ENCODE measurements at places on chromosomes 2 and 18.
A peak's percentile ranks its signal among the peaks of the same experiment; 100 is the strongest.

- DNase-seq, result no peak
Measured at GRCh38 chr2:219291910-219292490, 12.8 kb downstream of the DNAJB2 start.

DNA sequence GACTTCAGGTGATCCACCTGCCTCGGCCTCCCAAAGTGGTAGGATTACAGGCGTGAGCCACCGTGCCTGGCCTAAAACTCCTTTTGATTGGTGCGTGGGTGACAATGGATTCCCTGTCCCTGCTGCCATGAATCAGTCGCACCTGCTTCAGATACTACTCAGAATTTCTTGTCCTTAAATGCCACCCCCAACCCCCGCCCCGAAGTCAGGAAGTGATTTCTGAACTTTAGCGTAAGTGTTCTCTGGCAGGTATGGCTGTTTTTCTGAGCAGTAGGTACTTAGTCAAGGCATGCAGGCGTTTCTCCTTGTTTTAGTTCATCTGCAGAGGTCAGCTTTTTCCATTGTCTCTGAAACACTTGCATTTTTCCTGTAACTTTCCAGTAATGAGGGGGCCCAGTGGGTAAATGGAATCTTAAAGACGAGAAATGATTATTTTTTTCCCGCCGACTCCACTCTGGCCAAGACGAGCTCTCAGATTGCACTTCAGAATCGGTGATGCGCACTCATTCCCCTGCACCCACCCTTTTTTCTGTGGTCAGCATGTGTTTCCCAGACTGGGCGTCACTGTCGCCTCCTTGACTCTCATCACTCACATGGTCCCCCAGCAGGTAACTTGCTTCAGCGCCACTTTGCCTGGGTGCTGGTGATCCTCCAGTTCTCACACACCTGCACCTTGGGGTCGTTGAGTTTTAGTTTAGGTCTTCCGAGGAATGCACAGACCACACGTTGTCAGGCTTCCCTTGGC, 179.7 kb downstream of the GBX2 start:
- DNase-seq, result no peak

GRCh38 chr2:48569433-48569832, 39.5 kb downstream of the STON1 start:
- DNase-seq, result peak; percentile 64

- DNase-seq, result no peak
Measured at GRCh38 chr2:101682311-101682710, 15.2 kb upstream of the MAP4K4 start.

GRCh38 chr2:226098861-226099745, 699.6 kb downstream of the NYAP2 start:
- no peak for DNase-seq

GRCh38 chr2:109218087-109218791, 89.2 kb downstream of the SH3RF3 start:
- DNase-seq, result no peak

DNA sequence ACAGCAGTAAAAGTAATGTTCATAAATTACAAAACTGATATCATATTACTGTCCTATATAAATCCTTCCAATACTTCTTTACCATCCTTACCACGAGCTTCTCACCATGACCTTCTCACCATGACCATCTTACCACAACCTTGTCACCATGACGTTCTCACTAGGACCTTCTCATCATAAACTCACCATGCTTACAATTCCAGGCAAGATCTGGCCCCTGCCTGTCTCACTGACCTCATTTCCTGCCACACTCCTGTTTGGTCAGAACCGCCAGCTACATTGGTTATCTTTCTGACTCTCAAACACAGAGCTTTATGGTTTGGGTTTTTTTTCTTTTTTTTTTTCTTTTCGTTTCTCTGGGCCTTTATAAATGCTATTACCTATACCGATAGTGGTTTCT, 827.6 kb downstream of the RNF144A start:
- DNase-seq, result no peak

DNA sequence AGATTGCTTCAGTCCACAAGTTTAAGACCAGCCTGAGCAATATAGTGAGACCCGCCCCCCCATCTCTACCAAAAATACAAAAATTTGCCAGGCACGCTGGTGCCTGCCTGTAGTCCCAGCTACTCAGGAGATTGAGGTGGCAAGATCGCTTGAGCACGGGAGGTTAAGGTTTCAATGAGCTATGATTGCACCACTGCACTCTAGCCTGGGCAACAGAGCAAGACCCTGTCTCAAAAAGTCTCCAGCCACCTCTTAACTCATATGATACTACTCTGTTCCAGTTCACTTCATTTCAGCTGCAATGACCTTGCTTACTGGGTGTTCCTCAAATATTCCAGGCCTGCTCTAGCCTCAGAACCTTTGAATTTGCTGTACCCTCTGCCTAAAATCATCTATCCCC, 11.4 kb downstream of the MEMO1 start:
- no peak for DNase-seq

- DNase-seq, result no peak
Measured at GRCh38 chr2:96109931-96110511, 6.3 kb downstream of the ADRA2B start.

DNA sequence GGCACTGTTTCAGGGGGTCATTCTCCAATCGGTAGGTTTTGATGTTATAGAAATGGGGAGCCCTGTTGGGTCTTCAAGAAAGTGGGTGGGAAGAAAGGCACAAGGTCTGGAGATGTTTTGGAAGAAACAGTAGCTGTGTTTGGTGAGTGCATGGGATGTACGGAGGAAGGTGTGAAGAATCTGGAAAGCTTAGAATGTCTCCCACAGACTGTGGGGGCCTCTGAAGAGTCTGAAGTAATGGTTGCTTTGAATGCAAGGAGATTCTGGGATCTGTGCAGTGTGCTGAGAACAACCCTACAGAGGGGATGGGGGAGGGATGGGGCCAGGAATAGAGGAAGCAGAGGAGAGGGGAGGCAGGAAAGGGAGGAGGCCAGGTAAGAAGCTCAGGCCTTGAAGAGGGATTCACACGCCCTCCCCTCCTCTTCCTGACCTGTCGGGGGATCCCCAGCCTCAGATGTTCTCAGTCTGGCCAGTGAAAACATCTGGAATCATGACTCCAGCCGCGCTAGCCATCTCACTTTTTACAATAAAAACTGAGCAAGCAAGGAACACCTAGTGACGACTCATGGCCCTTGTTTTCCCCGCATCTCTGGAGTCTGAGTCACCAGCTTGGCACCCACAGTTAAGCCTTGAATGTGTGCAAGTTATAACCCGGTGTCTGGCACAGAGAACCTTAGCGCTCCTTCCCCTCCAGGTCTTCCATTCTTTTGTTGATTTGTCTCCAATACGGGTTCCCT, 74.2 kb downstream of the SH3BP4 start:
- DNase-seq, result peak; percentile 79

- DNase-seq, result no peak
Measured at GRCh38 chr18:63784787-63785452, 9.7 kb downstream of the SERPINB7 start.

DNA sequence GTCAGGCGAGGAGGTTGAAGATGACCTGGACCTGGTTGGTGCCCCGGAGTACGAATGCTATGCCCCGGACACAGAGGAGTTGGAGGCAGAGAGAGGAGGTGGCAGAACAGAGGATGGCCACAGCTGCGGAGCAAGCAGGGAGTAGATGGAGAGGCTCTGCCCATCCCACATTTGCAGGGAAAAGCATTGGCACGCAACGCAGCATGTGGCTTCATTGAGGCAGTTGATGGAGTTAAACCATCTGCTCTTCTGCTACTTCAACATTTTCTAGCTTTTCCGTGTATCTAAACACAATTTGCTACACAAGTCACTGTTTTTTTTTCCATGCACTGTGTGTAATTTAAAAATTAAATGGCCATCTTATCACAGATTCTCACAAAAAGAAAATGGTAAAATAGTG, 11.8 kb downstream of the RBFA start:
- no peak for DNase-seq

GRCh38 chr2:60316381-60317033, 236.9 kb downstream of the BCL11A start:
- DNase-seq, result no peak

GRCh38 chr2:232018181-232018580, 56.7 kb downstream of the DIS3L2 start:
- no peak for DNase-seq

- DNase-seq, result peak; percentile 67
Measured at GRCh38 chr2:42569116-42569711, 782 bp downstream of the MTA3 start.

DNA sequence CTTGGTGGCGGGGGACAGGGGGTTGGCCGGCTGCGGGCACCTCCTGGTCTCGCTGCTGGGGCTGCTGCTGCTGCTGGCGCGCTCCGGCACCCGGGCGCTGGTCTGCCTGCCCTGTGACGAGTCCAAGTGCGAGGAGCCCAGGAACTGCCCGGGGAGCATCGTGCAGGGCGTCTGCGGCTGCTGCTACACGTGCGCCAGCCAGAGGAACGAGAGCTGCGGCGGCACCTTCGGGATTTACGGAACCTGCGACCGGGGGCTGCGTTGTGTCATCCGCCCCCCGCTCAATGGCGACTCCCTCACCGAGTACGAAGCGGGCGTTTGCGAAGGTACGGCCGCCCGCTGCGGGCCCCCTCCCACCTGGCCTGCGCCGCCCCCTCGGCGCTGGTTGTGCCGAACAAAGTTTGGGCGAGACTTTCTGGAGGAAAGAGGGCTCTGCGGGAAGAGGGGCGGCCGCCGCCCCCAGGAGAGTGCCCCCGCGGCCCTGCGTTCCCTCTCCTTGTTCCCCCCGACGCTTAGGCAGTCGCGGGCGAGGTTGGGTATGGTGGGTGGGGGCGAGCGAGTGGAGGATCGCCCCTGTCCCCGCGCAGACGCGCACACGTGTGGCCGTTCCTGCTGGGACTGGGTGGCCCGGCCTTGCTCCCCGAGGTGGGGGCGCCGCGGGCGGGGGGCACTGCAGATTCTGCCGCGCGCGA, 866 bp downstream of the CRIM1 start:
- DNase-seq, result no peak

DNA sequence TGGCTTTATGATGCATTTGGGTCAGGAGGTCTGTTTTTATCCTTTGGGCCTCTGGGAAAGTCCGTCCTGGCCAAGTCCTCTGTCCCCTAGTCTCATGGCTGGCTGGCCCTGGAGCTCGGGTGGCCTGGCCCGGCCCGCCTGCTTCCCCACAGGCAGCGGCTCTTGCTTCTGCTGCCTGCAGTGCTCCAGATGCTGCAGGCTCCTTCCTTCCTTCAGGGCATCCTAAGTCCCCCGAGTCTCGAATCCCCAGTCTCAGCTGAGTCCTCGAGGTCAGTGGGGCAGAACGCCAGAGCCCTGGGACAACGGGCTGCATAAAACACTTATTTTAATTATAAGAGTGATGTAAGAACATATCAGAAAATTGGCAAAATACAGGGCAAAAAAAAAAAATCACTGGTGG, 71.2 kb downstream of the HPCAL1 start:
- no peak for DNase-seq

- DNase-seq, result no peak
Measured at GRCh38 chr2:30823452-30823851, 16.2 kb upstream of the CAPN13 start.

- no peak for DNase-seq
Measured at GRCh38 chr2:3572620-3573019, 2.4 kb upstream of the RPS7 start.

DNA sequence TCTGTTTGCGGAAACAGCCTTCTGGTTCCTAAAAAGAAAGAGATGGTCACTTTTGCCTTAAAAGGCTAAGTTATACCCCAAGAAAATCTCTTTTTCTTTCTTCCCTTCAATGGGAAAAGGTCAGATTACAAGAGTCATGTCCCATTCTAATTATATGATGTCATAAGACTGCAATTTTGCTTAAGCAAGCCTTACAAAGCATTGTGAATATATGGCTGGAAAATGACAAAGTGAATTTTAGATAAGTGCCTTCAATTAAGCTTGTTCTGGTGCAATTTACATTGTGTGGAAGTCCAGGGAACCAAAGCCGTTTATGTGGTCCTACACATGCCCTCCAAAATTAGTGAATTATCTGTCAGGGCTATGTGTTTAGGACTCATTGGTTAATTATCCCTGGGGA, 7.6 kb upstream of the BMP10 start:
- peak; percentile 43 for DNase-seq

DNA sequence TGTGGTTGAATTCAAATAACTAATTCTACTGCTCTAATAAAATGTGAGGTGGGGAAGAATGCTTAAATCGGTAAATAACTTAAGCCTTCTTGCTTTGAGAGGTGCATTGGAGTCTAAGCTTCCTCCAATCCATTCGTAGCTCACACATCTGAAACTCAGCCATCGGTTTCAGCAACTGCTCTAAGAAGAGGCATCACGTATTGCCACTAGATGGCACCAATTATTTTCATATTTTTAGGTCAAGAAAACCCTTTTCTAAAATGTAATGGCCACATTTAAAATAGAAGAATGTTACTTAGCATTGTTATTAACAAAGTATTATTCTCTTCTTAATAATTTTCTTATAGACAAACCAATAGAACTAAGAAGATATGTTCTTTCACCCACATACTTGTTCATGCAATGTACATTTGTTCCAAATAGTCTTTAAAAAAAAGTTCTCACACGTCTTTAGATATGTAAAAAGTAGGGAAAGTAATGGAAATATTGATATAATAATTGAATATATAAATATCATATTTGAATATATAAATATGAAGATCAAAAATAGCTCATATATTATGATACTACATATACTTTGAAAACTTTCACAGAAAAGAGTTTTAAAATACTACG, 229.8 kb downstream of the CCDC178 start:
- peak; percentile 73 for DNase-seq

GRCh38 chr18:62138461-62139235, 48.2 kb downstream of the PIGN start:
- DNase-seq, result peak; percentile 57

DNA sequence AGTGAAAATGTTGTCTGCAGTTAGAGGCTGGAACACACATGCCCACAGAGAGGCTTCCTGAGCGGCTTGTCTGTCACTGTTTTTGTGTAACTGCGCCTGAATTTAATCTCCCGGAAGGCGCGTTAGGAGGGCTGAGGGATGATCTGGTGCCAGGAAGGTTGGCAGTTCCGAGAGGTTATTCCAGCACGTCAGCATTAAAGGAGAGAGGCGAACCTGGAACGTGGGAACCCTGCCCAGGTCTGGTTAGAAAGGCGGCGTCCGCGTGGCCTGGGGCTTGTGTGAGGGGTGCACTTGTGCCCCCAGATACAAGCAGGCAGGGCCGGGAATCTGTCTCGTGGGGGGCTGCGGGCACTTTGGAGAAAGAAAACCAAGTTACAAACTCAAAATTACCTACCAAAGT, 75.3 kb downstream of the NFATC1 start:
- DNase-seq, result no peak

DNA sequence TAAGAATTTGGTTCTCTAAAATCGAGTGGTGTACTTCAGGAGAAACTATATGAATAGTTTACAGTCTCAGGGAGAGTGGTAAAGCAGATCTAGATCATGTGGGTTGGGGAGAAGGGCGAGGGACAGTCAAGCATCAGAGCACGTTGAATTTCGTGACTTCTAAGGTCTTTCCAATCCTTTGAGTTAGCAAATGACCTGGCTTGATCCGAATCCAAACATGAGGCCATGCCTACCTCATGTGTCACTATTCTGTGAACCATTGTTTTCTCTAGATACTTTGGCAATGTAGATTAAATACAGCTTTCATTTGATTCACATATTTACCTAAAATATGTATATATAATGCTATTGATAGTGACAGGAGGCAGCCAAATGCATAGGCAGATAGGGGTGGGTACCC, 674.9 kb downstream of the NYAP2 start:
- DNase-seq, result no peak

All from adipocyte (in vitro differentiated cells).